Stimulated activated CD4-positive, alpha-beta T cell treated with anti-CD3 and anti-CD28 coated beads, TNF-alpha, amount 100 ng/mL, for 4 hours (primary cell): ENCODE measurements at places on chromosomes 1 and 21.

- no peak for DNase-seq
Observed at GRCh38 chr1:184608581-184608980, 146.1 kb downstream of the EDEM3 start.

DNA sequence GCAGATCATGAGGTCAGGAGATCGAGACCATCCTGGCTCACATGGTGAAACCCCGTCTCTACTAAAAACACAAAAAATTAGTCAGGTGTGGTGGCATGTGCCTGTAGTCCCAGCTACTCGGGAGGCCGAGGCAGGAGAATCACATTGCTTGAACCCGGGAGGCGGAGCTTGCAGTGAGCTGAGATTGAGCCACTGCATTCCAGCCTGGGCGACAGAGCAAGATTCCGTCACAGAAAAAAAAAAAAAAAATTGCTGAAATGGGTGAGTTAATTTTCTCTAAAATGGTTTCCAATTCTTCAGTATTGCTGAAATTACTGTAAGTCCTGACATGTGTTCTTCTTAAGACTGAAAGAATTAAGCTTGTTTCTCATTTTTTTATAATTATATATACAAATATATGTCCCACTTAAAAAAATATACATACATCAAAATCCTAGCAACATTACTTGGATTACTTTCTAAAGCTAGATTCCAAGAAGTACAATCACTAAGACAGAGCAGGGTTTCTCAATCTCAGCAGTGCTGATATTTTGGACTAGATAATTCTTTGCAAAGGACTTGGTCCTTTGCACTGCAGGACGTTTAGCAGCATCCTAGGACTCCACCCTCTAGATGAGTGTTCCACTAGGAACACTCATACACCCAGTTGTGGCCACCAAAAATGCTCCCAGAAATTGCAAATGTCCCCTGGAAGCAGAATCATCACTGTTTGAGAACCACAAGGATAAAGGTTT lies 24.8 kb downstream of the ZNHIT6 start:
- DNase-seq, result no peak

DNA sequence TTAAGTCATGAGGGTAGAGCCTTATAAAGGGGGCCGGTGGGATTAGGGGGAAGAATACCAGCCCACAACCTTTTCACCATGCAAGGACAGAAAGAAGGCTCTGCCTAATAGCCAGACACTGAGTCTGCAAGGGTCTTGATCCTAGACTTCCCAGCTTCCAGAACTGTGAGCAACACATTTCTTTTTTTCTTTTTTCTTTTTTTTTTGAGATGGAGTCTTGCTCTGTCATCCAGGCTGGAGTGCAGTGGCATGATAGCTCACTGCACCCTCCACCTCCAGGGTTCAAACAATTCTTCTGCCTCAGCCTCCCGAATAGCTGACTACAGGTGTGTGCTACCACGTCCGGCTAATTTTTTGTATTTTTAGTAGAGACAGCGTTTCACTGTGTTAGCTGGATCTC lies 1.7 kb upstream of the ARL8A start:
- DNase-seq, result no peak

DNA sequence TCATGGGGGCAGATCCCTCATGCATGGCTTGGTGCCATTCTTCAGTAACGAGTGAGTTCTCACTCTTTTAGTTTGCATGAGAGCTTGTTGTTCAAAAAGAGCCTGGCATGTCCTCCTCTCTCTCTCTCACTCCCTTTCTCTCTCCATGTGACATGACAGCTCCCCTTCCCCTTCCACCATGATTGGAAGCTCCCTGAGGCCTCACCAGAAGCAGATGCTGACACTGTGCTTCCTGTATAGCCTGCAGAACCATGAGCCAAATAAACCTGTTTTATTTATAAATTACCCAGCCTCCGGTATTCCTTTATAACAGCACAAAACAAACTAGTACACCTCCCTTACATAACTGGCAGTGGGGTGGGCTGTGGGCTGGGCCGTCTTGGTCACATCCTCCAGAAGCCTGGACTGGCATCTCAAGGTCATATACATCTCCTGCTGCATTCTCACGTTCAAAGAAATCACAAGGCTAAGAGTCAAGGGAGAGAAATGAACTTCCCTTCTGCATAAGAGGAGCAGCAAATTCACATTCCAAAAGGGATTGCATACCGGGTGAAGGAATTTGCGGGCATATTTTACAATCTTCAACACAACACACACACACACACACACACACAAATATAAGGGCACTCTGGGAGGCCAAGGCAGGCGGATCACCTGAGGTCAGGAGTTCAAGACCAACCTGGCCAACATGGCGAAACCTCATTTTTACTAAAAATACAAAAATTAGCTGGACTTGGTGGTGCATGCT lies 2.3 kb upstream of the CCSAP start:
- no peak for DNase-seq

GRCh38 chr21:34817821-34818661 lies 149.2 kb downstream of the CLIC6 start:
- DNase-seq, result no peak

GRCh38 chr1:212179394-212180076 lies 105.7 kb upstream of the PPP2R5A start:
- no peak for DNase-seq

DNA sequence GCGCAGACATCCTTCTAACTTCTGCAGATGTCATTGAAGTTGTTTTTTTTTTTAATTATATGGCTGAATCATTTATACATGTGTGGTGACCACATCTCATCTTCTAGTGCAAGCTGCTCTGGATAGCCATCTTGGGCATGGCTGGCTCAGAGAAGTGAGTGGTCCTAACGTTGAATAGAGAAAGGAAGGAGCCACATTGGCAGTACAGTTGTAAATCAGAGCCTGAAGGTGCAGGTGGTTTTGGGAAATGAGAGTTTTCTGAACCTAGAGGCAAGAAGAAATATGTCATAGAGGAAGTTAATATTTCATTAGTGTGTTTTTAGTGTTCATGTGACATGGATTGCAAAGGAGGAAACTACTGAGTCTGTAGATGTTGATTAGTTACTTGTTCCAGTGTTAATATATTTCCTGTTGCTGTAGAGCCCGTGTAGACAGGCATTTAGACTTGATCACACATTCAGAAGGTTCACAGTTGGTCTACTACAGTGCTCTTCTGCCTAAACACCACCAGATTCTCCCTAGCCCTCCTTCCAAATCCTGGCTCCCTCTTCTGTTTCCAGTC lies 163.7 kb downstream of the ROR1 start:
- DNase-seq, result no peak

- no peak for DNase-seq
Observed at GRCh38 chr1:19720973-19721372, 56.3 kb downstream of the HTR6 start.

DNA sequence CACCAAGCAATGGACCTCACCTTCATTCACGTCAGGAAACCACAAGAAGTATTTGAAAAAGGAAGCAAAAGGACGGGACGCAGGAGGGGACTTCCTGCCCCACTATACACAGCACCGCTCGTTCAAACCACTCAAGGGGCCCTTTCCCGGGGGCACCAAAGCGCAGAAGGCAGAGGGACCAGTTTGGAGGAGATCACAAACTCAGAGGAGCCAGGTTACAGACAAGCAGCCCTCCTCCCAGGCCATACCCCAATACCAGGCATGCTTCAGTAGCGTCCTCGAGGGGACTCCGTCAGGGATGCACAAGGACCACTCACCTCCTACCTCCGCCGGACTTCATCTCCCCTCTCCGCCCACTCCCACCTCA lies 685 bp downstream of the CRTC2 start:
- DNase-seq, result no peak

GRCh38 chr1:40532062-40532389 lies 589 bp downstream of the ZNF684 start:
- no peak for DNase-seq

DNA sequence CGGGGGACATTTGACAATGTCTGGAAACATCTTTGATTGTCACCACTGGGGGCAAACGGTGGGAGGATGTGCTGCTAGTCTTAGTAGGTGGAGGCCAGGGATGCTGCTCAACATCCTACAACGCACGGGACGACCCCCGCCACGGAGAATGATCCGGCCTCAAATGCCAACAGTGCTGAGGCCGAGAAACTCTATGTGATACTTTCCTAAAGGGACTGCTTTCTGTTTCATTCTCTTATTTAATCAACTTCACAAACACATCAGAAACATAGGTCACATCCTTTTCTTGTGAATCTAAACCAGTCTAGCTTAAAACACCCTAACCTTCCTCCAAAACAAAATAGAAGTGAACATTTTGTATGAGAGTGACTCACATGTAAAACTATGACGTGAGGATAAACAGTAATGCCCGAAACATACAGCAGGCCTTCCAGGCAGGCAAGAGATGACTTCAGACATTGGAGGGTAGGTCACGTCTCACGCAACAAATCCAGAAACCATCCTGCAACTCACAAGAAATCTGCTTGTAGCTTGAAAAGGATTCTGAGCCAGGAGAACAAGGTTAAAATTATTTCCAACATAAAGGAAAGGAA lies 37.2 kb upstream of the ETS2 start:
- peak; percentile 21 for DNase-seq

- DNase-seq, result no peak
Observed at GRCh38 chr1:17653728-17654351, 101.3 kb upstream of the ACTL8 start.

GRCh38 chr1:82392946-82393345 lies 592.2 kb downstream of the ADGRL2 start:
- DNase-seq, result no peak

DNA sequence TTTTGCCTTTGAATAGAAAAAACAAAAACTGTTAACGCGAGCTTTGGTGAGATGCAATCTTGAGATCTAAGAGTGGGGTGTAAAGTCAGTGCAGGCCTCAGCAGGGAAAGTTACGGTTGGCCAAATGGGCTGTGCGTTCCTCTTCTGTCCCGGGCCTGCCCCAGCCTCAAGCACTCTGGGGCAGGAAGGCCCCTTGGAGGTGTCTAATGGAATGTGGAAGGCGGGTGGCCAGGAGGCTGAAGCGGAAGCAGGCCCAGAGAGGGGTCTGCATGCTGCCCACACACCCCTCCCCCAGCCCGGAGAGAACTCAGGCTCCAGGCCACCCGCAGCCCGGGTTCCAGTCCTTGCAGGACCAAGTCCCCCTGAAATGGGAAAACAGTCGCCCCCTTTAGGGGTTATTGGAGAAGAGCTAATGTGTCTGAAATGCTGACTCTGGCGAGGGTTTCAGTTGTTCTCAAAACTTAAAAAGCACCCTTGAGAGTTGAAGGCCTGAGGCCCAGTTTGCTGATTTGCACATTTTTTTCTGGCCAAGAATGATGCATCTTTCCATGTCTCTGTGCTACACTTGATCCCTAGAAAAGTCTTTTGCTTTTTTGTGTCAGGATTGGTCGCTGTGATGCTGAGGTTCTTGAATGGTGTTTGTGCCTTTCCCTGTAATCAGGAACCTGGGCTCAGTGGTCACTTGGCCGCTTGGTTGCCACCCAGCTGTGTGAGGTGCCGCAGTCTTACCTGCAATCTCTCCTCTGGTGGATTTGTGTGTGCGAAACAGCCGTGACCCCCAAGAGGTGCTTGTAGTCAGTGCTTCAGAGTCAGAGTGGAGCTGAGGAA lies 2.0 kb downstream of the COL18A1 start:
- no peak for DNase-seq

- DNase-seq, result no peak
Observed at GRCh38 chr1:207844371-207844770, 66.6 kb downstream of the CD34 start.

GRCh38 chr1:200524092-200524491 lies 96.5 kb downstream of the KIF14 start:
- no peak for DNase-seq

DNA sequence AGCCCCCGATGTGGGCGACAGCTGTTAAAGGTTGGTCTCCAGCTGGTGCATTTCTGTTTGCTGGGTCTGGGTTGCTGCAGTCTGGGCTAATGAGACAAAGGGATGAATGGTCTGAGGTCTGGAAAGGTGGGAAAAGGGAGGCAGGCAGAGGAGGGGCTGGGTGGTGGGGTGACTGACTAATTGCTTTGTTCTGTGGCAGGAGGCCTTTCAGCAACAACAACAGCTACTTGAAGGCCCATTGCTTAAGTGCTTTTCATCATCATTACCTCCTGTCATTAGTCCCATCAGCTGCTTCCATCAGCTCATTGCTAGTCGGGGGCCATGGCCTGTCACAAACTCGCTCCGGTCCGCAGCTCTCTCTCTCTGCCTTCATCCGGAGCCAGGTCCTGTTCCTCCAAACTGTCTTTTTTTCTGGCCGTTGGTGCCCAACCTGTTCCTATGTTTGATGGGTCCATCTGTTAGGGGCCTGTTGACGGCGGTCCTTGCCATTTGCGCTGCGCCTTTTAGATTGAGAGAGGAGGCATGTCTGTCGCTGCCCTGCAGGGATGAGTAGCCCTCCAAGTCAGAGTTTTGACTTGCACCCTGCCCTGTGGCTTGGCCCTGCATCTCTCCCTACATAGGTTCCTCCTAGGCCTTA lies 105.6 kb upstream of the PLXNA2 start:
- DNase-seq, result no peak

- no peak for DNase-seq
Observed at GRCh38 chr1:201349092-201349491, 28.4 kb downstream of the TNNT2 start.

DNA sequence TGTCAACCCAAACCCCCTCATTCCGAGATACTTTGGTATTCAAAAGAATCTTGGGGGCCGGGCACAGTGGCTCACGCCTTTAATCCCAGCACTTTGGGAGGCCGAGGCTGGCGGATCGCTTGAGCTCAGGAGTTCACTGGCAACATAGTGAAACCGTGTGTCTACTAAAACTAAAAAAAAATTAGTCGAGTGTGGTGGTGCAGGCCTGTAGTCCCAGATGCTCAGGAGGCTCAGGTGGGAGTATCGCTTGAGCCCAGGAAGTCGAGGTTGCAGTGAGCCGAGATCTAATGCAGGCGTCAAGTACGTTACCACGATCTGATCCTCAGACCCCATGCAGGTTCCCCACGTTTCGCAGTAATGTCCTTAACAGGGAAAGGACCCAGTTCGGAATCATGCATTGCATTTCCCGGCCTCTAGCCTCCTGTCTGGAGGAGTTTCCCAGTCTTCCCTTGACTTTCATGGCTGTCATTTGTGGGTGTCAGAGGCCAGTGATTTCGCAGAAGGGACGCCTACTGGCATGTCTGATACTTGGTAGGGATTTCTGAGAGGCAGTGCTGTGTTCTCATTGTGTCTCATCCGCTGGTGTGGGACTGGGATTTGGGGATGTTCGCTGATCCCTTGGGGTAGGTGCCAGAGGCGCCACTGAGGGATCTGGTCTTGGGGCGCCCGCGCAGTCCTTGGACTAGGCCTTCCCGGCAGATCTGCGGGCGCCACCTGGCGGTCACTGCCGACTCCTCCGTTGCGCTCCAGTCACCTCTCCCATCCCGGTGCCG lies 39.3 kb upstream of the HMGN1 start:
- DNase-seq, result peak; percentile 75
